ENCODE measurements at places on chromosomes 3 and 15.
A peak's percentile ranks its signal among the peaks of the same experiment; 100 is the strongest.

DNA sequence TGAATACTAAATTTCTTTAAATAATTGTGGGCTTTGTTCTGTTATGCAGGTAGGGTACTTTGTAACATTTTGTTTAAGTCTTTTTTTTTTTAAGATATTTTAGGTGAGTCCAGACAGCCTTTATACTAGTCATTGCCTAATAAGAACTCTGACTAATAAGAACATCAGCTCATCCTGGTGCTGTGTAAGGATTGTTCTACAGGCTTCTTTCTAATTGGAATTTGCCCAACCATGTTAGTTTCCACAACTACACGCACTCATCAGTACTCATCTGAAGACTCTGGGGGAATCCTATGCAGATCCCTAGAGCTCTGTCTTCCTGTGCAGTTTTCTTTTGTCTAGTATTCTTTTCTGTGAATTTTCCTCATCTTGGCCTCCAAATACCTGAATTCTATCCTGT is 741.8 kb downstream of the IGSF11 start:
- no peak for DNase-seq

- DNase-seq, result no peak
Observed at GRCh38 chr3:35137612-35138011, 501.7 kb upstream of the ARPP21 start.

GRCh38 chr15:28133281-28133680 is 34.2 kb upstream of the OCA2 start:
- no peak for DNase-seq

GRCh38 chr3:40397912-40398311 is 10.9 kb downstream of the ENTPD3 start:
- no peak for DNase-seq

DNA sequence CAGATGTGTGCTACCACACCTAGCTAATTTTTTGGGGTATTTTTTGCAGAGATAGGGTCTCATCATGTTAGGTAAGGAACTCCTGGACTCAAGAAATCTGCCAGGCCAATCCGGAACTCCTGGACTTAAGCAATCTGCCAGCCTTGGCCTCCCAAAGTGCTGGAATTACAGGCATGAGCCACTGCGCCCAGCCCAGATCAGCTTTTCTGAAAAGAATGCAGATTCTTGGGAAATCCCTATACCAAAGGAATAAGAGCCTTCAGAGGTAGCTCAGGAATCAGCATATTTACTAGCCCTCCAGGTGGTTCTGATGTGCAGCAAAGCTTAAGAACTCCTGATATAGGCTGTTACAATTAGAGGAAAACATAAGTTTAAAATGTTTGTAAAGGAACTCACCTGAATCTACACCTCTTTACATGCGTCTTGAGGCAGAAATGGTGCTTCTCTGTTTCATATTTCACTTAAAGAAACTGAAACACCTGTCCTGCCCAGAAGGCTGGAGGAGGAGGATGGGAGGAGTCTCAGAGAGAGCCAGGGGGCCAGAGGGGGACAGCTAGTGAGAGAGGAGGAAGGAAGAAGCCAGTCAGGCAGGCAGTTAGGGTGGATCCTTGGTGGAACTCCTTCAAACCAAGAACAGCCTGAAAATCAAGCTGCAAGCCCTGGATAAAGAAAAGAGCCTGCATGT is at the start of gene XCR1:
Gene XCR1, minus strand, starts transcription at position 463 of the 685 bp plus-strand sequence. CDS start 5,536 bp downstream, outside the sequence.
- DNase-seq, result no peak

DNA sequence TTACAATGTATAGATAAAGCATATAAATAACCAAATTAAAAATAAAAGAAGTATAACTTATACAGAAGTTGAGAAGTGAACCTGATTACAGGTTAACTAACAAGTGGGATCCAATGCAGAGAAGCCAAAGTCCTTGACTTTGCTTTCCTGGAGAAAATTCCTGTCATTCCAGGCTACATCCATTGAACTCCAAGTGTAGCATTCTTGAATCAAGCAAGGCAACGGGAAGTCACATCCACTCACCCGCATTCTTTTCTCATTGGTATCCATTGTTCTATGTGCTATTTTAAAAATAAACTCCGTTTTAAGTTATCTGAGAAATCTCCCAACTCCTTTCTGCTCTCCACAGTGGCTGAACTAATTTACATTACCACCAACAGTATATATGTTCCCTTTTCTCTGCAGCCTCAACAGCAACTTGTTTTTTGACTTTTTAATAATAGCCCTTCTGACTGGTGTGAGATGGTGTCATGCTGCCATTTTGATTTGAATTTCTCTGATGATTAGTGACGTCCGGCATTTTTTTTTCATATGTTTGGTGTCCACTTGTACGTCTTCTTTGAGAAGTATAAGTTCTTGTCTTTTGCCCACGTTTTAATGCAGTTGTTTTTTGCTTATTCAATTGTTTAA is 534.3 kb downstream of the ROBO1 start:
- no peak for DNase-seq

GRCh38 chr3:111745786-111746185 is 113.3 kb upstream of the PHLDB2 start:
- no peak for DNase-seq

DNA sequence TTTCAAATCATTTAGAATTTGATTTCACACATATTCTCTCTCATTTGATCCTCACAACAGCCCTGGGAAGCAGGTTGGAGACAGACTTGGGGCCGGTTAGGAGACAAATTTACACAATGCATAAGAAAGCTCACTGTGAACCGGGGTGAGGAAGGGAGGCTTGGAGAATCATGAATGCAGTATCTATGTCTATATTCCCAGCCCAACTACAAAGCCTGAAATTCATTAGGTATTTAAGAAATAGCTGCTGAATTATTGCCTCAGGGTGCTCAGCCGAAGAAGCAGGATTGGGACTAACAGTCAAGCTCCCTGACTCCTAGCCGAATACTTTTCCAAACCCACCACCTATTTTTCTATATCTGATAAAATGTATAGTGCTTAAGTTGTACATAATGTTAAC is 8.4 kb upstream of the GOLGA6C start:
- no peak for DNase-seq

DNA sequence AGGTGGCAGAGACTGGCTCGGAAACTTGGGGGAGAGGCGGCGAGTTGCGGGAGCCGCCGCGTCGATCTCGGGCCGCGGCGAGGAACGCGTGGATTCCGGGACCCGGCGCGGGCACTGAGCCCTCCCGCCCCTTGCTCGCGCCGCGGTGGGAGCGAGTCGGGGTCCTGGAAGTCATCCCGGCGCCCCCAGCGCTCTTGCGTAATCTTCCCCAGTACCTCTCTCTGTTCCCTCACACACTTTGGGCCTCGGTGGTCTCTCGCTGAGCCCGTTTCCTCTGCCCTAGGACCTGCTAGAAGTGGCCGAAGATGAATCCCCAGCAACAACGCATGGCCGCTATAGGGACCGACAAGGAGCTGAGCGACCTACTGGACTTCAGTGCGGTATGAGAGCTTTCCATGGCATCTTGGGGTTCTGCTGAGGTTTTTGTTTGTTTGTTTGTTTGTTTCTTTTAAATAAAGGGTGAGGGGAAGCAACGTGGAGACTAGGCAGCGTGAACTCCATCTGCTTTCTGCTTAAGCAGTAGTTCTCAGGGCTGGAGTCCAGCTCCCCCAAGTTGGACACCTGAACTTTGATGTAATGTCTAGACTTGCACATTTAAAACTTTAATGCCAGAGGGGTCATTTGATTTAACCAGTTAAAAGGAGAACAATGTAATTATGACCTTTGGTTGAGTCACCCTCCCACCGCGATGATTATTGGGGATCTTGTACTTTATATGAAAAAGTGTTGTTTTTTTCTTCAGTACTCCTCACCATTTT is 1.3 kb downstream of the TCF12 start:
- no peak for DNase-seq

GRCh38 chr3:34346656-34347055 is 548.2 kb downstream of the PDCD6IP start:
- no peak for DNase-seq

GRCh38 chr3:182242489-182242942 is 530.8 kb downstream of the SOX2 start:
- DNase-seq, result no peak

DNA sequence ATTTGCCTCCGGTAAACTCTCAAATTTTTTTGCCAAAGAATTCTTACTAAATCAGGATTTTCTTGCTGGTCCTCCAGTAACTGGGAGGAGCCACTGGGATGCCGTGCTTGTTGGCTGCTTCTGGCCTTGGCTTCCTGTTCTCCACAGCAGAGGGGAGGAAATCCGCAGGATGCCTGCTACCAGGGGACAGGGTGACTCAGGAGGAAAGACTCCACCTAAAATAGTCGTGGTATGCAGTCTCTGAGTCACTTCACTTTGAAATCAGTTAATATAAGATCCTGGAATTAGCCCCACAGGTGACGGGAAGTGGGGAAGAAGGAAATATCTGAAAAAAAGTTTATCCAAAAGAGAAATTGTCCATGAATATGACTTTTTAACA is 6.5 kb upstream of the TM4SF18 start:
- DNase-seq, result peak; percentile 43

GRCh38 chr15:57647071-57647790 is 55.5 kb downstream of the MYZAP start:
- no peak for DNase-seq

DNA sequence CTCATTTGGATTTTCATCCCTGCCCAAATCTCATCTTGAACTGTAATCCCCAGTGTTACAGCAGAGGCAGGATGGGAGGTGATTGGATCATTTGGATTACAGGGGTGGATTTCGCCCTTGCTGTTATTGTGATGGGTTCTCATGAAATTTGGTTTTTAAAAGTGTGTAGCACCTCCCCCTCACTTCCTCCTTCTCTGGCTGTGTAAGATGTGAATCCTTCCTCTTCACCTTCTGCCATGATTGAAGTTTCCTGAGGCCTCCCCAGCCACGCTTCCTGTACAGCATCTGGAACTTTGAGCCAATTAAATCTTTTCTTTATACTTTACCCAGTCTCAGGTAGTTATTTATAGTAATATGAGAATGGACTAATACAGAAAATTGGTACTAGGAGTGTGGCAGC is 316.8 kb downstream of the PLCL2 start:
- DNase-seq, result no peak

DNA sequence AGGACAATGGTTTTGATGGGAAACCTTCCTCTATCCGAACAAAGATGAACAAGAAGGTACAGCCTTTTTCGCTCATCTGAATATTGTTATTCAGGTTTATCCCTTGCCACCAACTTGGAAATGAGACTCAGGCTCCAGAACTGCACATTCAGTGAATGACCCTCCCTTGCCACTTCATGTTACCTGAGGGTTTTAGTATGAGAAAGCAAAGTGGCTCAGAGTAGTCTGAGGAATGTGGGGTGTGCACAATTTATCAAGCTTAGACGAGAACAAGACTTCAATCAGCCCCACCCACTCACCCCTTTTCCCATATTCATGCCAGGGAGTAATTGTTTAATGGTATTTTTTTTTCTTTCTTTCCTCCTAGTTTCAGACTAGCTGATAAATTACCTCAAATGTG is 265.3 kb upstream of the POU1F1 start:
- no peak for DNase-seq

- no peak for DNase-seq
Observed at GRCh38 chr3:24005669-24006068, 60.6 kb downstream of the NR1D2 start.

DNA sequence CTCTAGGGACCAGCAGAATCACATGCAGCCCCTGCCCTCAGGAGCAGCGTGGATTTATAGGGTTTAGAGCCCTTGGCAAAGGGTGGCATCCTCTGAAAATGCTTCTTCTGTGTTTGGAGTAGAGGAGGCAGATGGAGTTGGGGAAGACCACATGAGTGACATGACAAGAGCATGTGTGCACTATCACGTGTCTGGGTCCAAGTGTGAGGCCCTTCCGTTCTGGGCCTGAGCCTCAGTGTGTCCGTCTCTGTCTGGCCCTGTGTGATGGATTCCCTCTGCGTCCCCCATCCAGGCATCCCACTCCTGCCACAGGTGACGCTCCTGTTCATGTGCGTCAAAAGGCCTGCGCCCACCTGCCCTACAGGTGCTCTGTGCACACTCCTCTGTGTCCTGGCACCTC is 30.1 kb downstream of the FGD5 start:
- DNase-seq, result no peak

DNA sequence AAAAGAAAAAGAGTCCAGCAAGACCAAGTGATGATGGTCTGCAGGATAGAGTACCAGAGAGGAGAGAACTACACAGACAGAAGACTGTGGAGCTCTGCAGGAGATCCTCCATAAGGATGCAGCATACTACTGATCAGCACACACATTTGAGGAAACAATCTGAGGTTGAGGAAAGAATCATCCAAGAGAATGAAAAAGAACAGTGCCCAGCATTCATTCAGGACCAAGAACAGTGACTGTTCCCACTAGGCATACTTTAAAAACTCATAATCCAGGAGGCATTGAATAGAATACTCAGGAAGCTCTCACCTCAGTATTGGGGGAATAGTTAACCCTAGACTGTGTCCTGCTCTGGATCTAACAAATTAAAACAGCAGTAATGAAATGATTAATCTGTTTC is 54.9 kb downstream of the THSD4 start:
- DNase-seq, result no peak

DNA sequence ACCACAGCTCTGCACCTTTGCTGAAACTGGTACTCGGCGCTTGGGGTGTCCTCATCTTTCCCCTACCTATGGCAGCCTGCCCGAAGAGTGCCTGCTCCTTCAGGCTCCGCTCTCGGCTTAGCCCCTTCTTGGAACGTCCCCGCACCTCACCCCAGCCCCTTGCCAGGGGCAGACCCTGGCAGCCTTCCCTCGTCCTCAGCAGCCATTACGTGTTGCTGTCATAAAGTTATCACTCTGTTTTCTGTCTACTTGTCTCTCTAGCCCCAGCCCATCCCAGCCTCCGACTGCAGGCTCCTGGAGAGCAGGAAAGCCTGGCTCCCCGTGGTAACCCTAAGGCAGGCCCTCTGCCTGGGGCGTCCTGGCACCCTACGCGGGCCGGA is 5.1 kb upstream of the BAHD1 start:
- DNase-seq, result peak; percentile 39

Data from small intestine (tissue), 16 donors.